ENCODE measurements at places on chromosomes 13 and 19.

DNA sequence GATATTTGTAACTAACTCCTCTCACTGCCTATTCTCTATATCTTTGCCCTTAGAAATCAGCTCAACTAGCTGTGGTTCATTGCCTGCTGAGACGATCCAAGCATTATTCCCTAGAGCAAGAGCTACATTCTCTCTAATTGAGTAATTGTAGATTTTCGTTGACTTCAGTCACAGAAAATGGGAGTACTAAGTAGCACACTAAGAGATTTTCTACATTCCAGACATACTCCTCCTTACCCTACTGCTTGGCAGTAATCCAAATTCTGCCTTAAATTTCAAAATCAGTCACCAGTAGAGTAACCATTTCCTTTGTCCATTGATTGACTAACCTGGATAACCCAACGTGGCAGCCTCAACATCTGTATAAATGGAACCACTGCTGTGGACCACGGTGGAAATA, 1786.8 kb downstream of the SLITRK5 start:
- DNase-seq: no peak

- DNase-seq: no peak
Observed at GRCh38 chr13:110646442-110647364, 31.4 kb downstream of the NAXD start.

- DNase-seq: no peak
Observed at GRCh38 chr13:29538652-29539040, 56.8 kb downstream of the SLC7A1 start.

DNA sequence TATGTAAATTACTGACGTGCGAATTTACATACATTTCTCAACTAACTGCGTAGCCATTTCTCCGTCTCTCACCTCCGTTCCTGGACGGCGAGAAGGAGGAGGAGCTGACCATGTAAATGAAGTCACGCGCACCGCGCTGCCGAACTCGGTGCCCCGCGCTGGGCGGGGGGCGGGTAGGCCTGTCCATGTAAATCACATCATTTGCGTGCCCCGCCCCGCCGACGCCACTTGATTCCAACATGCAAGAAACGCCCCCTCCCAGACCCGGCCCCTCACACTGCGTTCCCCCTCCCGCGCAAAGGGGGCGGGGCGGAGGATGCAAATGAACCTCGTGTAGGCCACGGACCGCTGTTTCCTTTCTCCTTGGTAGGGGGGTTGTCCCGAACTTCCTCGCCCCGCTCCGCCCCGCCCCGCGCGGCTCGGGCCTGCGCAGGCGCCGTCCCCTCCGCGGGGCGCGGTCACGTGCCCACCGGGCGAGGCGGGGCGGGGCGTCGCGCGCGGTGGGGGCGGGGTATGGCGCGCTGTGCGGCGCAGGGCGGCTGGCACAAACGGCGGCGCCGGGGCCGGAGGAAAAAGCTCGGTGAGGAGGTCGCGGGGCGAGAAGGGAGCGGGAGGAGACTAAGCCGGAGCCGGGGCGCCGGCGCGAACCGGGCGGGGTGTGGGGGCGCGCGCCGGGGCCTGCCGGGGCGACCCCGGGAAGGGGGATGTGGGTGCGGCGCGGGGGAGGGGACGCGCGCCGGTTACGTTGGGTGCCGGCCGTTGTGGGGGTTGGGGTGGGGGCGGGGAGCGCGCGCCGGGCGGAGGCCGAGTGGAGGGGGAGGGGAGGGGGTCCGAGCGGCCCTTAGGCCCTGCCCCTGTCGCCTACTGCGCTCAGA, at the start of gene EGLN2:
TSS of gene EGLN2 (plus strand) at position 509 of the 875 bp plus-strand sequence. CDS start 1,382 bp downstream, outside the sequence.
- peak; percentile 100 for DNase-seq

DNA sequence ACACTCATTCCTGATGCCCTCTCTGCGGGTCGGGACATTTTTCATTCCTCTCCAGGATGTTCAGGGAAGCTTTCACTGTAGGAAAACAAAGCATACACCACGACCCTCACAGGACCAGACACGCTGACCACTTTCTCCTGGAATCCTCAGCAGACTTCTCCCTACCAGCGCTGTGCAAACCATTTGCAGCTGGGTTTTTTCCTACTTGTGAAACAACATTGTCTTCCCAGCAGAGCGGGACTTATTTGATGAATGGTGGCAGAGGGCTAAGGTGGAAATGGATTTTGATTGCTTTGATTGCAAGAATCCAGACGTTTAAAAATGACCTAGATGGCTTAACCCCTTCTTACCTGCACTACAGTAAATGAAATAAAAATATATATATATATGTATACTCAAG, 265.9 kb downstream of the TBC1D4 start:
- no peak for DNase-seq

DNA sequence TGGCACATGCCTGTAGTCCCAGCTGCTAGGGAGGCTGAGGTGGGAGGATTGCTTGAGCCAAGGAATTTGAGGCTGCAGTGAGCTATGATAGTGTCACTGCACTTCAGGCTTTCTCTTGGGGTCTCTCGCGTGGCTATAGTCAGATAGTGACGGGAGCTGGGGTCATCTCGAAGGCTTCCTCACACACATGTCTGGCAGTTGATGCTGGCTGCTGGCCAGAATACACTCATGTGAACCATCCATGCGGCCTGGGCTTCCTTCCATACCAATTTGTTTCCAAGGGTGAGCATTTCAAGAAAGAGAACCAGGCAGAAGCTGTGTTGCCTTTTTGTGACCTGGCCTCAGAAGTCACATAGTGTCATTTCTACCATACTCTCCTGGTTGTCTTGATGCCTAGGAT, 26.4 kb downstream of the LEUTX start:
- DNase-seq: no peak

- DNase-seq: no peak
Observed at GRCh38 chr13:43669964-43670363, 116.8 kb downstream of the ENOX1 start.

Data from stimulated activated naive CD8-positive, alpha-beta T cell treated with anti-CD3 and anti-CD28 coated beads, Interleukin-15, Interleukin-2, amounts not matched to agents 100 U/mL and 50 U/mL, for 24 hours (primary cell).